Muscle of arm (tissue), 14 donors: ENCODE measurements at places on chromosomes 2 and 18. TPM values are rescaled to one million over a fixed set of nuclear protein-coding genes. Genes with fewer than 3 reads are reported as not detected.

ANKRD62 gene
- 0.06 TPM for polyA plus RNA-seq

RGPD4 gene
- 0.11 TPM for polyA plus RNA-seq

KLHL29 gene
- 6.6 TPM for polyA plus RNA-seq

FEV gene
- polyA plus RNA-seq = not detected

WDSUB1 gene
- polyA plus RNA-seq = 5.5 TPM

HNRNPA3 gene
- polyA plus RNA-seq = 354 TPM

CDKL4 gene
- 0.37 TPM for polyA plus RNA-seq

ANTXR1 gene
- 153 TPM for polyA plus RNA-seq

CAPN14 gene
- polyA plus RNA-seq = 0.14 TPM

UCN gene
- 2.1 TPM for polyA plus RNA-seq

MC2R gene
- not detected for polyA plus RNA-seq

C2orf78 gene
- polyA plus RNA-seq = not detected

FBXO41 gene
- polyA plus RNA-seq = 0.50 TPM

CD207 gene
- 0.27 TPM for polyA plus RNA-seq
